ENCODE measurements at places on chromosomes 16 and 17.

- no peak for DNase-seq
Measured at GRCh38 chr16:81654346-81654745, 124.7 kb upstream of the PLCG2 start.

DNA sequence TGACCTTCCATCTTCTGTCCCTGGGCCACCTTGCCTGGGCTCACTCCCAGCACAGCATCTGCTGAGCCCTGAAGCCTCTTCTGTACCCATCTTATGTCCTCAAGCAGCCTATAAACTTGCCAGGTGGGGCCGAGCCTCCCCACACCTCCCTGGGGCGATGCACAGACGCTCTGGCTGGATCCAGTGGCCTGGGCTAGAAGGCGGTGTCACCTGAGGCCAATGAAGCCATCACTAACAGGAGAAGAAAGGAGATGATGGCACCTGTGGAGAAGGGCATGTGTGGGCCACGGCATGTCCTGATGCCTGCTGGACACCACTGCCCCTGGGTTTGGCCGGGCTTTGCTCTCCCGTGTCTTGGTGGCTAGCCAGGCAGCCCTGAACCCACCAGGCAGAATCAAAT, 45.5 kb downstream of the PEMT start:
- DNase-seq, result no peak

DNA sequence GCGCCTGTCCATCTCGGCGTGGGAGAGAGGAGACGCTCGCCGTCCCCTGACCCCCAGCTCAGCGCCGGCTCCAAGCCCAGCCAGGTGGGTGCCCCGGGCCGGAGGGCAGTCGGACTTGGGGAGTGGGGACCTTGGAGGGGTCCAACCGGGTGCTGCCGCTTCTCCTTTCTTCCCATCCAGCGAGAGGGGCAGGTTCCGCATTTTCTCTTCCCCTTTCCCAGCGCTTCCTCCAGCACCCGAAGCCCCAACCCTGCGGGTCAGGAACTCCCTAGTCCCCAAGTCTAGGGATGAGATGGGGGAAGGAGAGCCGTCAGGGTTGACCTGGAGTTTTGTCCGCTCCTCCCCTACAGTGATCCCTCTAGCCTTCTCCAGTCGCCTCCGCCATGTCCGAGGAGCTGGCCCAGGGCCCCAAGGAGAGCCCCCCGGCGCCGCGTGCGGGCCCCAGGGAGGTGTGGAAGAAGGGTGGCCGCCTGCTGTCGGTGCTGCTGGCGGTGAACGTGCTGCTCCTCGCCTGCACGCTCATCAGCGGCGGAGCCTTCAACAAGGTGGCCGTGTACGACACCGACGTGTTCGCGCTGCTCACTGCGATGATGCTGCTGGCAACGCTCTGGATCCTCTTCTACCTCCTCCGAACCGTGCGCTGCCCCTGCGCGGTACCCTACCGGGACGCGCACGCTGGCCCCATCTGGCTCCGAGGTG, at the start of gene OTOP2:
Gene OTOP2, plus strand, starts transcription at position 24 of the 699 bp plus-strand sequence. Its CDS starts 360 bp downstream, at position 384.
- no peak for DNase-seq

DNA sequence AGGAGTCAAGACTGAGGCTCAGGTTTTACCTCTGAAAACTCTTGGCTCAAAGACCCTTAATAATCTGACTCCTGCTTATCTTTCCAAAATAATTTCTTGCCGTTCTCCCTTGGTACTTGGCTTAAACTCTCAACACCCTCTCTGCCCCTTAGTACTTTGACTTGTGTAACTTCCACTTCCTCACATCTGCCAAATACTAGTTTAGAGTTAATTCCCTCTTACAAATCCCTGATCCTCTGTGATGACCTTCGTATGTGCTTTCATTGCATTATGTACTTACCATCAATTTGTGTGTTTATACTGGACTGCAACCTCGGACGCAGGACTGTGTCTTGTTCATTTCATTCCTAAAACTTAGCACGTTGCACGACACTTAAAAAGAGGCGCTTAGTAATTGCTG, 35.2 kb downstream of the ZNF207 start:
- DNase-seq, result no peak

GRCh38 chr16:17843905-17844304, 373.1 kb upstream of the XYLT1 start:
- no peak for DNase-seq
